ENCODE measurements at places on chromosomes 6 and 20.

DNA sequence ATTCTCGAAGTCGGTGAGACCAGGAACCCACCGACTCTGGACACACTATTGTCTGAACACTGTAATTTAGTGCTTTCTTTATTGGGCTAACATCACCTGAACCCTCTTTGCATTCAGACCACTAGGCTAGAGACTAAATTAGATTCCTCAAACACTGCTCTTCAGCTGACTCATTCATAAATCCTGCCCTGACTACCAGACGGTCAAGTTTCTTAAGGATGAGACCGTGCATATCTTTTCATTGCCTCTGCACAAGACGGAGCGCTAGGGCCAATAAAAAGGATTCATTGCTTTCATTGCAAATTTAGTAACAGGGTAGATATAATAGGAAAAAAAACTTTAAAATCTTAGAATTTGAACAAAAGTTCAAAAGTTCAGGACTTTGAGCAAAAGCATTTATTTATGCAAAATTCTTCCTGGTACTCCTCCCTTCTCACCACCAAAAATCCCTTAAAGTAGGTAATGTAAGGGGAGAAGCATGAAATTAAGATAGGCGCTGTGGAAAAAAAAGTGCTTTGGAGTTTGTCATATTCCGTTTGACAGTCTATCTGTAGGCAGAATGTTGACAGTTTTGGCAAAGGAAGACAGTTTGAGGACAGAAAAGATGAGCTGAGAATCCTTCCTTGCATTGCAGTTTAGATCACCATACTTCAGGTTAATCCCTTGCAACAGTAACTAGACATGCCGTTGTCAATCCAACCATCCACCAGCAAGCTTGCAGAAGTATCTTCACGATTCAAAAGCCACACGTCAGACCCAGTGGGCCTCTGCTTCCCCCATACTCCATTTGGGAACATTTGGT is 328.6 kb upstream of the JARID2 start:
- no peak for DNase-seq

DNA sequence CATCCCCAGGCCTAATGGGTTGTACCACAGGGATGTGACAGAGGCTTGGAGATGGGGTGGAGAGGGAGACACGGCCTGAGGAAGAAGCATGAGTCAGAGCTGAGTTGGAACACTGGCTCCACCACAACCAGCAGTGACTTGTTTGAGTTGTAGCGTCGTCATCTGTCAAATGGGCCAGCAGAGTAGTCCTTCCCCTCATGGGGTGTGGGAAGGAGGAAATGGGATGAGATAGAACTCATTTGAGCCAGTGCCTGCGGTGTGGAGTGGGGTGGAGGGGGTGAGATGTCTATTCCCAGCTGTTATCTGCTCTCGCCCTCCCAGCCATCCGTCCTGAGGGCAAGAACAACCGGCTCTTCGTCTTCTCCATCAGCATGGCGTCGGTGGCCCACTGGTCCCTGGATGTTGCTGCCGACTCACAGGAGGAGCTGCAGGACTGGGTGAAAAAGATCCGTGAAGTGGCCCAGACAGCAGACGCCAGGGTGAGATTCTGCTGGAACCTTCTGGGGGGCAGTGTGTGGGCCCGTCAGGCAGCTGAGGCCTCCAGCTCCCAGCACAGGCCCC is 32.5 kb downstream of the PLCG1 start:
- no peak for DNase-seq

GRCh38 chr6:128358244-128358776 is 162.1 kb downstream of the PTPRK start:
- DNase-seq, result no peak

DNA sequence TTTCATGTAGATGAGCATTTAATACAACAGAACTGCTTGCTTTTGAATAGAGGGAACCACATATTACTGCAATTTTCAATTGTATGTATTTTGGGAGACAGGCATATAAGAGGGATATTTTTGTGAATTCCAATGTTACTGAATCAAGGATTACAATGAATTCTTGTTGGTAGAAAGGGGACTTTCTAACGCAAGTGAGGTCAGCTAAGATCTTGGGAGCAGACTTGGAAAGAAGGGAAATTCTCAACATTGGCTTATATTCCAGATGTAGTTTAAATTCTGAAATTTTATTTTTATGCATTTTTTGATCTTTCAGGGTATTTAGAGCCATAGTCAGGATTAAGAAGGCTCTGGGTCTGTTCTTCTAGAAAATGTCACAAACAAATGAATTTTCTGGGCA is 43.3 kb upstream of the CTAGE9 start:
- DNase-seq, result no peak

- DNase-seq, result no peak
Measured at GRCh38 chr20:15654208-15654649, 919.0 kb downstream of the KIF16B start.

DNA sequence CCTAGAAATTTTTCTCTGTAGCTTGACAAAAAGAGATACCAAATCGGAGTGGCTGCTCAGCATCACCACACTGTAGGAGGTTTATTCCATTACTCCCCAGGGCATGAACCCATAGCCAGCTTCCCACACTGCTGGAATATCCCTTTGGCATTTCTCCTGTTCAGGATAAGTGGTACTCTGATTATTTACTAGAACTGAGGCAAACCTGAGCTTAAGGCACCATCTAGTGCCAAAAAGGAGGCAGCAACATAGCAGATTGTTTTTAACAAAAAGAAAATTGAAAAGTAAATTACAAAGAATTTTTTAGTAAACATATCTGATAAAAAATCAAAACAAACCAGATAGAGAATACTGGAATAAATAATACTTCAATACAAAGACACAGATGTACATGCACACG is 181.7 kb downstream of the WDR27 start:
- DNase-seq, result no peak

GRCh38 chr20:5080384-5080877 is 39.3 kb downstream of the PCNA start:
- DNase-seq, result no peak

DNA sequence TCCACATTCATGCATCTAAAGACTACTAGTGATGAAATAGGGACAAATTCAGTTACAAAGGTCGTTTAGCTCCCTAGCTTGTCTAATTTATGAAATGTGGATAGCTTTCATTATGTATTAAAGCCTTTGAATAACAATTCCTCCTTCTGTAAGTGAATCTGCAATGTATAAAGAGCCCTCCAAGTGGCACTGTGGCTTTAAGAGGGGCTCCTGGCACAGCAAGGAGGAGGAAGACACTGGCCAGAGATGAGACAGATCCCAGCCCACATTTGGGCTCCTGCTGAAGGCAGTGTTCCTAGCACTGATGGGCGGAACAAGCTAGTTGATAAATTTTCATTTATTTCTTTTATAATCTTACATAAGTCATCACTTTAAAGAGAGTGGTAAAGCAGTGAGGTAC is 17.6 kb upstream of the FUCA2 start:
- DNase-seq, result no peak

DNA sequence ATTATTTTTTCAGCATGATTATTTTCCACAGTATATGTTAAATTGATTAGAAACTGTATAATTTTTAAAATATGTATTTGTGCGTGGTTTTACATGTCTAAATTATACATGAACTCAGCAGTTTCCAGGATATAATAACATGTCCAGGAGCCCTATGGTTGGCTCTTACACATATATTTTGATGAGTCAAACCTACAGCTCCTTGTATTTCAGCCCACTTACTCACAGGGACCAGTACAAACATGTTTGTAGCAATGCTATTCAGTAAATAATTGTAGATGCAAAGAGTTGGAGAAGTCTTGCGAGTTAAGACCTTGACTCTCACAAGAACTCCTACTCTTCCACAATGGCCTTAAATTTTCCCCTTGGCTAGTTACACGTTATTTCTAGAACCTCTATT is 107.2 kb upstream of the SASH1 start:
- no peak for DNase-seq

DNA sequence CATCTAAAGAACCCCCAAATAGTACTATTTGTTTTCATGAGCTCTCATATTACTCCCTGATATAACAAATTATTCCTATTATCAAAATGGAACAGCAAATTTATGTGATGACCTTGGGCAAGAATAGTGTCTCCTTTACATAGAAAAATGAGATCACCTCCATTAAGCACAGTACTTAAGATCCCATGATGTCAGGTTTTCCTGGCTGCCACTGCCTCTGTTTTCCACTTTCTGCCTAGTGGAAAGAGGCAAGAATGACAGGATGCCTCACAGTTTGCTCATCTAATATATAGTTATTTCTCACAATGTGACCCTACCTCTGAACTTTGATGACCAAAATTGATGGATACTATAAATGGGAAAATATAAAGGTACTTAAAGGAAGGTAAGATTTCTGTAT is 260.1 kb upstream of the SGK1 start:
- DNase-seq, result no peak

- DNase-seq, result no peak
Measured at GRCh38 chr6:45608252-45608913, 230.6 kb upstream of the SUPT3H start.

DNA sequence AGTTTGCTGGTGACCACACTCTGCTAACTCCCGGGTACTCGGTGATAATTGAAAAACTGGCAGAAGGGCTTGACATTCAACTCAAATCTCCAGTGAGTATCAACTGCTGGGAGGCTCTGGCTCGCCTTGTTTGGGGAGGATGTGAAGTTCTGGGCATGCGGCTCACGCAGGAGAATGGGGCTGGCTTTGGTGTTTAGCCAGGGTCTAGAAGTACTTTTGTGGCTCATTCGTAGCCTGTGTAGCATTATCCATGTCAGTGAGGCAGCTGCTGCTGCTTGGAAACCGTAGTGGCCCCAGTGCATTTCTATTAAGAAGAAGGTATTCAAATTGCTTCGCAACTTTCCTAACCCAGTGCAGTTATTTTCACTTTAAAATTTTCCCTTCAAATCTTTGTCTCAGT is 52.2 kb downstream of the KDM1B start:
- no peak for DNase-seq

GRCh38 chr6:128152551-128152950 is 251.7 kb upstream of the THEMIS start:
- DNase-seq, result no peak

- DNase-seq, result no peak
Measured at GRCh38 chr20:23063581-23063980, 14.1 kb upstream of the THBD start.

- DNase-seq, result no peak
Measured at GRCh38 chr6:120938876-120939472, 395.3 kb downstream of the TBC1D32 start.

GRCh38 chr6:28825732-28826293 is 98.0 kb downstream of the TRIM27 start:
- no peak for DNase-seq

DNA sequence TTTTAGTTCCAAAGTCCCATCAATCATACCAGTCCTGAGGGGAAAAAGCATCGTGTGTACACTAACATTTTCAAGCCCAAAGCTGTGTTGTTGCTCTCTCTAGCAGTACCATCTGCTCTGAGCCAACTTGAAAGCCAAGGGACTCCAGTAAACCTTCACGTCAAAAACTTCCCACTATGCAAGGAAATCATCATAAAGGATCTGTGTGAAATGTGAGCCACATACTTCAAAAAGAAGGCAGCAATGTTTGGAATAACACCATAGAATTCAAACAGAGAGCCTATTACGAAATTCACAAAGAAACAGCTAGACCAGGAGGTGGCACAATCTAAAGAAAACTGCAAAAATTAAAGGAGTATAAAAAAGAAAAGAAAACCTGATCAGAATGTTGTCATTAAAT is 399.8 kb upstream of the EPHA7 start:
- DNase-seq, result no peak

- no peak for DNase-seq
Measured at GRCh38 chr20:36352843-36353553, 46.9 kb downstream of the DLGAP4 start.

GRCh38 chr6:44477293-44477894 is 89.9 kb downstream of the CDC5L start:
- DNase-seq, result no peak

- no peak for DNase-seq
Measured at GRCh38 chr20:22407237-22408193, 176.9 kb downstream of the FOXA2 start.

GRCh38 chr6:165167861-165168260 is 141.5 kb downstream of the C6orf118 start:
- DNase-seq, result no peak

GRCh38 chr6:31498748-31499147 is 803 bp downstream of the MICB start:
- DNase-seq, result no peak

DNA sequence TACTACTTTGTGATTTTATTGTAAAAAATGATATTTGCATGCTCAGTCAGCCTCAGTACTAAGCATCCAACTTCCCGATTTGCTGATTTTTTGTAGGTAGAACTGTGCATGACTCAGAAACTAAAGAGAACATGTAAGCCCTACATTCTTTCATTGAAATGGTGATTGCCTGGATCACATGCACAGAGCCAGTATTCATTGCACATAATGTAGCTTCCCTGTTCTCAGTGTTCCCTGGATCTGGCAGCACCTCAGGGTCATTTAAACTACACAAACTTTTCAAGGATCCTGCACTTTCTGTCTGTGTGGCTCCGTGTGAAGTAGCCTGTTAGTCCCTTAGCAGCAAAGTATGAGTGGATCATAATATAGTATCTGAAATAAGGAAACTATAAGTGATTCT is 422.9 kb upstream of the AGPAT4 start:
- no peak for DNase-seq

- no peak for DNase-seq
Measured at GRCh38 chr20:2084703-2085102, 16.9 kb upstream of the STK35 start.

GRCh38 chr6:157825243-157825904 is 2.3 kb downstream of the SNX9 start:
- no peak for DNase-seq

GRCh38 chr6:139323511-139324300 is 31.9 kb upstream of the TXLNB start:
- peak; percentile 28 for DNase-seq

- no peak for DNase-seq
Measured at GRCh38 chr20:57876163-57876562, 166.3 kb upstream of the PMEPA1 start.

DNA sequence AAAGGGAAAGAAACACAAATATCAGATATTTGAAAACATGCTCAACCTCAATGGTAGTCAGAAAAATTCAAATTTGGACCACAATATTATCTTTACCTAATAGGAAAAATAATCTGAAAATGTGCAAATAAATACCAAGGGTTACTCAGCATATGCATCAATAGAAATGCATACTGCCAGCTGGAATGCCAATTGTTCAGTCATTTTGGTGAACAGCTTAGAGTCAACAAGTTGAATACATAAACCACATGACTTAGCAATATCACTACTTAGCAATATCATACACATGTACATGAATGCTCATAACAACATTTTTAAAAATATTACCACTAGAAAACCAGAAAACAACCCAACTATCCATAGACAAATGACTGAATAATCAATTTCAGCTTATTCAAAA is 212.7 kb downstream of the PTPRK start:
- DNase-seq, result no peak

DNA sequence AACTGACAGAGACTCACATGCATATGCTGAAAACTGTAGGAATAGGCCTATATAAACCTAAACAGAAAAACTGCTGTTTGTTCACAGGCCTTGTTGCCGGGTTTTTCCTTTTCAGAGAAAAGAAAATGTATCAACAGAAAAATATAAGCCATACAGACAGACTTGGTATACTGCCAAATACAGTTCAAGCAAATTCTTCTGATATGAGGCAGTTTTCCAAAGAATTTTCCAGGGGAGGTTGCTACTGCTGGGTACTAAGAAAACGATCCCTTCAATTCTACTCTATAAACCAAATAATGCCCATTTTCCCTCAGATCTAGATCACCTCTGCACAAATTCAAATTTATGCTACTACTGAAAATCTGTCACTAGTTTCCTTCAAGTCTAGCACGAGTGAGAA is 59.4 kb downstream of the ME1 start:
- DNase-seq, result no peak

GRCh38 chr6:33634161-33634727 is 13.1 kb downstream of the ITPR3 start:
- DNase-seq, result no peak

- no peak for DNase-seq
Measured at GRCh38 chr6:9511157-9511556, 903.7 kb downstream of the TFAP2A start.

Data from stimulated activated CD8-positive, alpha-beta memory T cell treated with anti-CD3 and anti-CD28 coated beads, Interleukin-15, amount 100 ng/mL, for 24 hours (primary cell).